Cerebellar nuclear complex (tissue), 1 donor: ENCODE measurements at places on chromosomes 16 and 17.

DNA sequence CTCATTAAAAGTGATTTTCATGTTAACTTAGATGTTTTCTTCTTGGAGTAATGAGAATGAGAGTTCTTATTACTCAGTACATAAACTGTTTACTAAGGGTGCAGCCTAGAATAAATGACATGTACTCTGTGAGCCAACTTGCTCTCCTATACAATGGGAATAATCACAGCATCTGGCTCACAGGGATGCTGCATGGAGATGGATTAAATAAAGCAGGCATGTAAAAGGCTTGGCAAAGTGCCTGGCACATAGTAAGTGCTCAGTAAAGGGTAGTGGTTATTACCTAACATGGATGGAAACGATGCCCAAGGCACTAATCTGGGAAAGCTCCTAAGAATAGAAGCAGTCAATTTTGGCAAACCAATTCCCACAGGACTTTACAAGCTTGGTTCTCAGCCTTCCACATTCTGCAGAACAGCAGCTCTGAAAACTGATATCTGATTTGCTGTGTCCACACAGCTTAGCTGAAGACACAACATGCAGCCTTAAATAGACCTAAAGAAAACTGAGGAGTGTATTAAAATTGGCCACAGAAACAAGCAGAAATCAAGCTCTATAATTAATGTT lies 176.1 kb downstream of the ABCC12 start:
- DNase-seq, result no peak

- no peak for DNase-seq
Measured at GRCh38 chr17:72219824-72220493, 99.1 kb downstream of the SOX9 start.

DNA sequence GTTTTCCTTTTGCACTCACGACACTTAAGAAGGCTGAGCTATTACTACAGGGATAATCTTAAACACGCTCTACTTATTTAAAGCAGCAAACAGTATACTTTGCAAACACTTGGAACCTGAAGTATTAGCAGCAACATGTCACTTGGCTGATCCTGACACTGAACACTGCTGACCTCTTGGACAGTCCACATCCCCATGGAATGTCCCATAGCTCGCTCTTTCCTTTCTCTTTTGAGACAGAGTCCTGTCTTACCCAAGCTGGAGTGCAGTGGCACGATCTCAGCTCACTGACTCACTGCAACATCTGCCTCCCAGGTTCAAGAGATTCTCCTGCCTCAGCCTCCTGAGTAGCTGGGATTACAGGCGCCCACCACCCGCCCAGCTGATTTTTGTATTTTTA lies 26.4 kb downstream of the SMYD4 start:
- DNase-seq, result no peak

DNA sequence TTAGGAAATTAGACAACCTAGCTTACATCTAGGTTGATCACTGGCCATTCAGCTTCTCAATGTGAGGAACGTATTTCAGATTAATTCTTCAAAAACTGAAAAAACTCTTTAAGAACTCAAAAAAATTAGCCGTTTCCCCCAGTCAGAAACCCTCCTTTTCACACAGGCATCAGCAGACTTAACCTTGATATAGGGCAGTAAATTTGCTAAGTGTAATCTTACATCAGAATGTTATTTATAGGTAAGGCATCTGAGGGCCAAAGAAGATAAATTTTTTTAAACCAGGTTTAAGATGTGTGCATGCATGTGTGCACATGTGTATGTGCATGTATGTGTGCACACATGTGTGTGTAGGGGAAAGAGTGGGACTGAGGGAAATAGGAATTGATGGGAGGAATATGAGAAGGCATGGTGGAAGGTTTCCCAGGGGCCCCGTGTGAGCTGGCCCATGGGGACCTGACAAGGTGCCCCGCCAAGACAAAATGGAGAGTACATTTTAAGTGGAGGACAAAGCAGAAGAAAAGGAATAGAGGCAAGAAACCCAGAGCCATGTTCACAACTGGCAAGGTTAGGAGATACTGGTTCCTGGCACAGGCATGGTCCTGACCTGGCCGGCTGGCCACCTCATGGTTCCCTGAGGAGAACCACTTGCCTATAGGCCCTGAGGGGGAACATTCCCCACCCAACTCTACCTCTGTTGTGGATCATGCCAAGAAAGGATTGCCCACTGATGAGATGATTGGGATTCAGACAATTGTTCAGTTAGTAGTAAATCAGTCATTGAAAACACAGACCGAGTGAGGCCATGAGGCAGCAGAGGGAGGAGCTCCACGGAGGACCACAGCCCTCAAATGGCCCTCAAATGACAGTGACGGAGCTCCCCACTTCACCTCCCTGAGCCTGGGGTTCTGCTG lies 33.0 kb downstream of the TEX2 start:
- DNase-seq, result no peak

DNA sequence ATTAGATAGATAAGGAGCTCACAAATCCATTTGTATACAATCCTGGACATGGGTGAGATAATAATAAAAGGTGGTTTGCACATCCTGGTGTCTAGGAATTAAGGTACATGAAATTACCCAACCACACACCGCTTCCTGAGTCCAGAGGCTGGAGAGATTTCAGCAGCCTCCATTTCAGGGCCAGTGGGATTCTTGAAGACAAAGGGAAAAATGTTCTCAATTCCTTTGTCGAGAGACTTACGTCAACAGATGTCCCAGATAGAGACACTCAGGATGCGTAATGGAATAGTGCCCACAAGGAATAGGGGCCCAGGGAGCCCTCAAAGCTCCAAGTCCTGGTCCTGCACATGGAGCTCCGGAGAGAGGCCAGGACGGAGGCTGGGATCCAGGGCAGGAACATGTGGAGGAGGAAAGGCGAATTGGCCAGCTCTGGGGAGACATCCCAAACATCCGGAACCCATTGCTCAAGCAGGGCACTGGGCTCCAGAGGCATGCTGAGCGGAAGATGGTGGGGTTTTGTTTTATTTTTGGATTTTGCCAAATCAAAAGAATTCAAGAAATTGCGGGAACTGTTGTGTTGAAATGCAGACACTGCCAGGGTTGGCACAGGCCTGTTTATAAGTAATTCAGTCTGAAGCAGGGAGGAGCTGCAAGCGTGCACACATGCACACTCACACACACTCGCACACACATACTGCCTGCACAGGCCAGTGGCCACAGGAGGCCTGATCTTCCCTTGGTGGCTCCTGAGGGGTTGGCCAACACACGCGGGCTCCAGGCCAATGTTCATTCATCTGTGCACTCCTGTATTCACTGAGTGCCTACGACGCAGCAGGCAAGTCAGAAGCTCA lies 97.2 kb downstream of the NOG start:
- DNase-seq, result no peak

DNA sequence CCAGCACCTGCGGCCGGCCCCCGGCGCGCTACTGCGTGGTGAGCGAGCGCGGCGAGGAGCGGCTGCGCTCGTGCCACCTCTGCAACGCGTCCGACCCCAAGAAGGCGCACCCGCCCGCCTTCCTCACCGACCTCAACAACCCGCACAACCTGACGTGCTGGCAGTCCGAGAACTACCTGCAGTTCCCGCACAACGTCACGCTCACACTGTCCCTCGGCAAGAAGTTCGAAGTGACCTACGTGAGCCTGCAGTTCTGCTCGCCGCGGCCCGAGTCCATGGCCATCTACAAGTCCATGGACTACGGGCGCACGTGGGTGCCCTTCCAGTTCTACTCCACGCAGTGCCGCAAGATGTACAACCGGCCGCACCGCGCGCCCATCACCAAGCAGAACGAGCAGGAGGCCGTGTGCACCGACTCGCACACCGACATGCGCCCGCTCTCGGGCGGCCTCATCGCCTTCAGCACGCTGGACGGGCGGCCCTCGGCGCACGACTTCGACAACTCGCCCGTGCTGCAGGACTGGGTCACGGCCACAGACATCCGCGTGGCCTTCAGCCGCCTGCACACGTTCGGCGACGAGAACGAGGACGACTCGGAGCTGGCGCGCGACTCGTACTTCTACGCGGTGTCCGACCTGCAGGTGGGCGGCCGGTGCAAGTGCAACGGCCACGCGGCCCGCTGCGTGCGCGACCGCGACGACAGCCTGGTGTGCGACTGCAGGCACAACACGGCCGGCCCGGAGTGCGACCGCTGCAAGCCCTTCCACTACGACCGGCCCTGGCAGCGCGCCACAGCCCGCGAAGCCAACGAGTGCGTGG lies 1.5 kb downstream of the NTN1 start:
- no peak for DNase-seq

DNA sequence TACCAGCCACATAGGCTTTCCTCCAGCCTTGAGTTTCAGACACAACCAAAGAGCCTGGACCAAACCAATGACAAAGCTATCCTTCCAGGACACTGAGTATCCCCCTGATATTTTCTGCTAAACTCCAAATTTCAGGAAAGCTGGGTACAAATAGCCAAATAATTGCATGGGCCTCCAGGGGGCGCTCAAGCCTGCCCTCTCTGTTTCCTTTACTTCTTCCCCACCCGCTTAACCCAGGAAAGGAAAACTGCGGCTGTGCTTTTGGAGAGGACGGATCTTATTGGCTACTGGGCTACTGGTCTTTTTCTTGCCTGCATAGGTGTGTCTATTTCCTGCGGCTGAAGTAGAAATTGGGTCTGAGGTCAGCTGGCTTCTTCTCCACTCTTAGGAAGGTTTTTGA lies 30.1 kb downstream of the GNGT2 start:
- no peak for DNase-seq

- no peak for DNase-seq
Measured at GRCh38 chr16:56738221-56738620, 8.3 kb downstream of the NUP93 start.

DNA sequence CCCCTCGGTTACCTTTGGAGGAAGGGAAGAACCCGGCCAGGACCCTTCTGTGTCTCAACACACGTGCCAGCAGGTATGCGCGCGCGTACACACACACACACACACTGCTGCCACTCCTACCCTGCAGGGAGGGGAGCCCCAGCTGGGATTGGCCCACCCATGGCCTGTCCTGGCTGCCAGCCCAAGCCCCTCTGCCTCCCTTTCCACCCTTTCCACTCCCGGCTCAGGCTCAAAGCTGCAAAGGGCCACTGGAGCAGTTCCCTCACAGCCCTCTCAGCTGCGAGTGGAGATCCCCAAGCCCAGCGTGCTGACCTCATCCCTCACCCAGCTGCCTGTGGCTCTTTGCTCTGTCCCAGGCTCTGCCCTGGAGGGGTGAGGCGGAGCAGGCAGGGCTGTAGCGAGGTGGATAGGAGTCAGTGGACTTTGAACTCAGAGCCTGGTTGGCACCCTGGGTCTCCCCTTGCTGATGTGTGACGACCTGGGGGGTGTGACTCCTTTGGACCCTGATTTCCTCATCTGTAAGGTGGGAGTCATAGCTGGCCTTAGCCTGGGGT lies 14.5 kb downstream of the KIF19 start:
- no peak for DNase-seq

DNA sequence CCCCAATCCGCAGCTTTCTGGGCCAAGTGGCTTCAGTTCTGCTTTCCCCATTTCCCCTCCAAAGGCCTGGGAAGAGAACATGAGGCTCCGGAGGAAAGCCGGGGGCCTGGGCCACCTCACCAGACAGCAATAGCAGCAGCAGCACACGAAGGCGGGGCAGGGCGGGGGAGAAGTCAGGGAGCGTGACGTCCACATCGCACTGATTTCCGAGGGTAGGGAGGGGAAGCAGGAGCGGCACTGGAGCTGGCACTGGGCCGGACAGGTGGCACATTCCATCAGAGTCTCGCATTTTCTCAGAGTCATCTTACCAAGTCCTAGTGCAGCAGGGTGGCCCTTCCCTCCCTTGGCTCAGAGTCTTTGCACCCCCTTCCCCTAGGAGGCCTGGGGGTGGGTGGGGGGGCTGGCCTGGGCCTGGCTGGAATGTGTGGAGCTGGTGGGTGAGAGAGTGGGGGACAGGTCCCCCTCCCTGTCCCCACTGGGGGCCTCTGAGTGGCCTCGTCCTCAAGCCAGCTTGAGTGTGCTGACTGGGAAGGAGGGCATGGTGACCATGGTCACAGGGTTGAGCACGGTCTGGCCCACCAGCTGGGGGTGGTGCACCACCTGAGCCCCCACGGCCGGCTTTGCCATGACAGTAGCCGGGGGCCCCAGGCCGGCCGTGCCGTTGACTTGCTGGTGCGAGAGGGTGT lies 14.3 kb downstream of the MNT start:
- no peak for DNase-seq

DNA sequence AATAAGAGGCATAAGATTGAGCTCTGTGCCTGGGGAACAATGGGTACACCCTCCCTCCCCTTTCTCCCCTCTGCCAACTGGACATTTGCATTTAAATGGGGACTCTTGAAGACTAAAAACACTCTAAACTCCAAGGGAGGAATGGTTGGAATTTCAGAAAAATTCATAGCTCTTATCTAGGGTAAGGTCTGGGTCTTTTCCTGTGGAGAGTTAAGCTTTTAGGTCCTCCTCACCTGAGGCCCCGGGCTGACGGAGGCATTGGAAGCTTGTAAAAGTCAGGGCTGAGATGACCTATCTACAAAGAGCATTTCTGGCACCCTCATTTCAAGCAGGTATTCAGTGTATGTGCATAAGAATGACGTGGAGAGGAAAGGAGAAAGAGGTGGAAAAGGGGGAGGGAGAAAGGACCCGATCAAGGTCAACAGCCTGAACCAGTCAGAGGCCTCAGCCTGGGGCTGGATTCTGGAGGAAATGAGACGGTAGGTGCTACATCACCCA lies 78.0 kb downstream of the RAP1GAP2 start:
- DNase-seq, result no peak

- no peak for DNase-seq
Measured at GRCh38 chr16:27436065-27436464, 34.1 kb downstream of the IL21R start.

GRCh38 chr17:10612957-10613744 lies 44.0 kb downstream of the MYH3 start:
- no peak for DNase-seq

GRCh38 chr17:57372156-57372555 lies 115.8 kb downstream of the MSI2 start:
- no peak for DNase-seq

- no peak for DNase-seq
Measured at GRCh38 chr16:14427371-14427948, 202.6 kb downstream of the PARN start.

DNA sequence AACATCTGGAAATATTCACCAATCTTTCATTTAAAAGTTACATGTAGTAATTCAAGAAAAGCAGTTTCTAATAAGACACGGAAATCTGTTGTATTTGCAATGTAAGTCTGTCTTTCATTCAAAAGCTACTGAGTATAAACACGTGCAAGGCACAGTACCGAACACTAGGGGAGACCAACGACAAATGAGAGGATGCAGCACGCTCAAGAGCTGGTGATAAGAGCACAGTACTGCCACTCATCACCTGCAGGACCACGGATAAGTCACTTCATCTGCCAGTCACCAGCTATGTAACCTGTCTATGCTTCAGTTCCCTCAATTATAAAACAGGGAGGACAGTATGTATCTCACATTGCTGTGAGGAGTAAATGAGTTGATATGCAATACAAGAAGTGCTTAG lies 67.1 kb downstream of the CLEC18A start:
- no peak for DNase-seq

DNA sequence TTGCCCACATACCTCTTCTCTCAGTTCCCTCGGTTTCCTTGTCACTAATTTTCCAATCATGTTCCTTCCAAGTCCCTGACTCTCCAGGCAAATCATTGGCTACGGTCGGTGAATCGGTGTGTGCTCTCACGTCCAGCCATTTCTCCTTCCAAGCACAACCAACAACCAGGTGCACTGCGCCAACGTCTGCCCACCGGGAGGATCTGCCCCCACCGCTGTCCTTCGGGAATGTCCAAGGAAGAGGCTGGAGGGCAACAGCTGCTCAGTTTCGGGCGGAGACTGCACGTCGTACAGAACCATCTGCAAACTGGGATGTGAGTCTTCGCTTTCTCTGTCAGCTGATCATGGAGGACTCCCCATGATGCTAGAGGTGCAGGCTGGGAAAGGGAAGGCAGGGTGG lies 8.4 kb upstream of the NXN start:
- DNase-seq, result no peak

GRCh38 chr16:51868631-51869030 lies 678.3 kb downstream of the TOX3 start:
- DNase-seq, result no peak
